ENCODE measurements at places on chromosomes 12 and 14.

GRCh38 chr12:113044516-113044915, 12.0 kb upstream of the DTX1 start:
- no peak for DNase-seq

DNA sequence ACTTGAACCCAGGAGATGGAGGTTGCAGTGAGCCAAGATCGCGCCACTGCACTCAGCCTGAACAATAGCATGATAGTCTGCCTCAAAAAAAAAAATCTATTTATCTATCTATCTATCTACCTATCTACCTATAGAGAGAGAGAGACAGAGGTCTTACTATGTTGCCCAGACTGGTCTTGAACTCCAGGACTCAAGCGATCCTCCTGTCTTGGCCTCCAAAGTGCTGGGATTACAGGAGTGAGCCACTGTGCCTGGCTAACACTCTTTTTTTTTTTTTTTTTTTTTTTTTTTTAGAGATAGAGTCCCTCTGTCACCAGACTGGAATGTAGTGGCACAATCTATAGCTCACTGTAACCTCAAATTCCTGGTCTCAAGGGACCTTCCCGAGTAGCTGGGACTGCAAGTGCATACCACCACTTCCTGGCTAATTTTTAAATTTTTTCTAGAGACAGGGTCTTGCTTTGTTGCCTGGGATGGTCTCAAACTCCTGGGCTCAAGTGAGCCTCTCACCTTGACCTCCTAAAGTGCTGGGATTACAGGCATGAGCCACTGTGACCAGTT, 1.9 kb downstream of the FAM186A start:
- DNase-seq, result no peak

- no peak for DNase-seq
Observed at GRCh38 chr14:102873546-102874061, 48.9 kb upstream of the AMN start.

GRCh38 chr14:58584383-58584782, 53.4 kb upstream of the DACT1 start:
- no peak for DNase-seq
